BE2C (cell line): ENCODE measurements at places on chromosomes 3 and 15.

- peak; percentile 94 for DNase-seq
These were observed 293.3 kb downstream of the MEX3B start for GRCh38 chr15:81752546-81752942.

GRCh38 chr15:43361313-43361903, 9.4 kb downstream of the ZSCAN29 start:
- DNase-seq, result no peak

GRCh38 chr3:14602006-14602803, 49.4 kb upstream of the CCDC174 start:
- DNase-seq, result no peak

DNA sequence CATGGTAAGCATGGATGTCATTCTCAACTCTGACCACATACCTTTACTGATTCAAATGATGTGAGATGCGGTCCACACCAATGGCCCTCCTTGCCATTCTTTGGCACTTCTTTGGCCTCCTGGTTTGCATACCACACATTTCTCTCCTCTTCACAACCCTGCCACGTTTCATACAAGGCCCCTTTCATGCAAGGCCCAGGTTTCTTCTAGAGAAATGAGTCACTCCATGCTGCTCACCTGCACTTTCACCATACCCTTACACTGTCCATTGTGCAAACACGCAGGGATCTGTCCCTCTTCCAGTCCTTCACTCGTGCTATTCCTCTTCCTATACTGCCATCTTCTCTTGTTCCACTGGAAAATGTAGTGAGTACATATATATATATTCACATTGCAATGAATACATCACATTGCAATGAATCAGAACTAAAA, 24.4 kb upstream of the SLC24A5 start:
- DNase-seq, result no peak

DNA sequence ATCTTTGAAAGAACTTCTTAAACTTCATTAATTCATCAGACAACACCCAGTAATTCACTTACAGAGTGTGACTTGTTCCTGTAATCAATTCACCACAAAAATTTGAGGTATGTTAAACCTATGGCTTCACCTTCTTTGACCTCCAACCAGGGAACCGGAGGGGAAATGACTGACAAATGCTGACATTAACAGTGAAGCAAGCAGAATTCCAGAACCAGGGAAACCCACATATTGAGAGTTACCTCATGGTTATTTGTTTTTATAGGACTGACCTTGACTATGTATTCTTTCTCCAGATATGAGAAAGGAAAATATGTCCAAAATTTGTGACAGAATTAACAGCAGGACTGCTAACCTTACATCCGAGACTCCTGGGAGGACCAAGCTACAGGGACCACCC, 2.7 kb downstream of the P3H2 start:
- DNase-seq, result no peak

DNA sequence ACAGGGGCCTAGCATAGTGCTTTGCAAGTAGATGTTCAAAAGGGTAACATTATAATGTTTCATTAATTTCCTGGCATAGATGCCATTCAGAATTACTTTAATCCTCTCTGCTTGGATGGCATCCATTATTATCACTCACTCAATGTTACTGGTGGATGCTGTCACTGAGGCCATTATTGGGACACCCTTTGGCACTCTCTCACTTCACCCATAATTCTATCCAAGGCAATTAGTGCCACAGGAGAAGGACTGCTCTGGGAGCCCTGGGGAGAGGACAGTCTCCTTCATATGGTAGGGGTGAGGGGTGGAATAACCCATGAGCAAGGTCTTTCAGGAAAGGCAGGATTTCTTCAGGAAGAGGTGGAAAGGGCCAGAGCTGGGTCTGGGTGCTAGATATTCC, 28.7 kb upstream of the SLC28A1 start:
- no peak for DNase-seq
